Activated CD8-positive, alpha-beta memory T cell treated with anti-CD3 and anti-CD28 coated beads for 4 hours (primary cell): ENCODE measurements at places on chromosomes 12 and 14.

GRCh38 chr12:43292699-43293098, 259.3 kb downstream of the ADAMTS20 start:
- DNase-seq, result no peak

GRCh38 chr12:96711364-96711763, 195.7 kb upstream of the NEDD1 start:
- DNase-seq, result no peak

DNA sequence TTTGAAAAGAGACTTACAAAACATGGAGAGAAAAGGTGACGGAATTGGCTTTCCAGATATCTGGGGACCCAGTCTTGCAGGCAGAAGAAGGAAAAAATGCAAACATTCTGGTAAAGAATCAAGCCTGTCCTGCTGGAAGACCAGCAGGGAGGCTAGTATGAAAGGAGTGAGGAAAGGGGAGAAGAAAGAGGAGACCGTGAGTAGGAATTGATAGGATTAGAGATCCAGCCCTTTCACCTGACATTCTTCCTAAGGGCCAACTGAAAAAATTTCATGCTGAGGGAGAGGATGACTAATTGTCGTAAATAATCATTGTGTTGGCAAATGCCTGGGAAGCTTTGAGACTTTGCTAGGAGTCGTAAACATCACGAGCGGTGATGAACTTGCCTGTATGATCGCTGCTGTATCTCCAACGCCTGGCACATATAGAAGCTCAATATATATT, 12.1 kb downstream of the BHLHE41 start:
- no peak for DNase-seq

GRCh38 chr12:104180374-104180773, 35.2 kb upstream of the TXNRD1 start:
- no peak for DNase-seq

- no peak for DNase-seq
Measured at GRCh38 chr14:105398726-105399465, 558 bp downstream of the TEX22 start.

DNA sequence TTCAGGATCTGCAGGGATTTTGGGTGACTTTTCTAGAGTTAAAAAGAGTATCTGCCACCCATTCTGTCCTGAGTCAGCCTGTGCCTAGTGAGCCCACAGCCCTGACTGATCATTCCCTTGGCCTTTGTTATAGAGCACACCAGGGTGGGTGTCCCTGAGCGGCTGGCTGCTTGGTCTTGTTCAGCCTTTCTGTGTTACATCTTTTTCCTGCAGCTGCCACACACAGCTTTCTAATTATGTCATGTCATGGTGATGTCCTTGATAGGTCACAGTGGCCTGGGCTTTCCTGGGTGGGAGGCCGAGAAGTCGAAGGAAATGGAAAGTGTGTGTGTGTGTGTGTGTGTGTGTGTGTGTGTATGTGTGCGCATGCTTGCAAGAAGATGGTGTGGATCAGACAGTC, 293.2 kb upstream of the CRY1 start:
- no peak for DNase-seq

GRCh38 chr14:48323665-48324064, 648.3 kb upstream of the MDGA2 start:
- DNase-seq, result no peak

GRCh38 chr14:27995691-27996090, 770.9 kb upstream of the FOXG1 start:
- no peak for DNase-seq

DNA sequence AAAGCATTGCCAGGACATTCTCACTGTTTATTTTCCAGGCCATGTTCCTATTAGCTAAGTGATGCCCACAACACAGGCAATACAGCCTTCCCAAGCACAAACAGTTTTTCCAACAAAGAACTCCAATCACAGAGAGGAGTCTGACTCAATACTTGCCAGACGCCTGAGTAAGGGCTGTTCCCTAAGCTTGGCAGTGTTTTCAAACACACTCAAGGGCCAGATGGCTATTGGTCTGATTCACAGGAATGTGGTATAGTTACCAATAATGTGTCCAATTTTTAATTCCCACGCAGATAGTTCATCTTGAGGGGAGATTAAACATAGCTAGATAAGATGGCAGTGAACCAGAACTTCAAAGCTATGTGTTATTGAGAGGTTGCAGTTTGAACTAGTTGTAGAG, 381.0 kb downstream of the SNAPC1 start:
- no peak for DNase-seq

DNA sequence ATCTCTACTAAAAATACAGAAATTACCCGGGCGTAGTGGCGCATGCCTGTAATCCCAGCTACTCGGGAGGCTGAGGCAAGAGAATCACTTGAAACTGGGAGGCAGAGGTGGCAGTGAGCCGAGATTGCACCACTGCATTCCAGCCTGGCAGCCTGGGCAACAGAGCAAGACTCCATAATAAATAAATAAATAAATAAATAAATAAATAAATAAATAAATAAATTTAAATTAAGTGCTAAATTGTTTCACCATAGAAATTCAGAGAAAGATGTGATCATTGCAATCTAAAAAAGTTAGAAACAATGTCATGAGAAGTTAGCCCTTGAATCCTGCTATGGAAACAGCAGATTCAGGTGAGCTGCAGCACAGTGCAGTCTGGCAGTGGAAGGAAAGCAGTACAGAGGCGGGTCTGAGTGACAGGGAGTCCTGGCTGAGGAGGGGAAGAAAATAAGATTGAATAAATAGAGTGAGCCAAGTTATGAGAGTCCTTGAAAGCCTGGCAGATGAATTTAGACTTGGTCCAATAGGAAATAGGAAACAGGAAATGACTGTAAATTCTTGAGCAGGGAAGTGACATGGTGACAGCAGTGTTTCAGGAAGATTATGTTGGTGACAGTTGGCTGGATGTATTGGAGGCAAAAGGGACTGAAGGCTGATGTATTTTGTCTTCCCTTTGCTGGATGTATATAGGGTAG, 241.5 kb downstream of the GXYLT1 start:
- no peak for DNase-seq

- DNase-seq, result no peak
Measured at GRCh38 chr14:99338313-99338712, 66.3 kb upstream of the BCL11B start.

GRCh38 chr14:85437148-85437547, 92.8 kb upstream of the FLRT2 start:
- DNase-seq, result no peak

DNA sequence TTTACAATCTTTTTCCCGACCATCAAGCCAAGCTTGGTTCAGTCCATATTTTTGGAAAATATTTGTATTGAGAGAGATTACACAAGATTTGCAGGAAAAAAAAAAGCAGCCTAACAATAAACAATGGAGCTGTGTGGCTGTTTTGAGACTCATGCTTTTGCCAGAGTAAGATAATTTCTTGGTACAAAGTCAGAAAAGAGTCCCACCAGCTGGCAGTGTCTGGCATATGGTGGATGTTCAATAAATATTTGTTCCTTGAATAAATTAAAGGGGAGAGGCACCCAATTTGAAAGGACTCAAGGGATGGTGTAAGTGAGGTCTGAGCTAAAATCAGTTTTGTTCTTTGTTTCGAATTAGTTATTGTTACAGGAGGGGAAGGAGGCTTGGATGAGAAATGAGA, 78.1 kb upstream of the RPH3A start:
- no peak for DNase-seq

- no peak for DNase-seq
Measured at GRCh38 chr14:52020866-52021717, 31.7 kb downstream of the RTRAF start.

GRCh38 chr14:105069871-105070759, 4.9 kb upstream of the GPR132 start:
- no peak for DNase-seq

DNA sequence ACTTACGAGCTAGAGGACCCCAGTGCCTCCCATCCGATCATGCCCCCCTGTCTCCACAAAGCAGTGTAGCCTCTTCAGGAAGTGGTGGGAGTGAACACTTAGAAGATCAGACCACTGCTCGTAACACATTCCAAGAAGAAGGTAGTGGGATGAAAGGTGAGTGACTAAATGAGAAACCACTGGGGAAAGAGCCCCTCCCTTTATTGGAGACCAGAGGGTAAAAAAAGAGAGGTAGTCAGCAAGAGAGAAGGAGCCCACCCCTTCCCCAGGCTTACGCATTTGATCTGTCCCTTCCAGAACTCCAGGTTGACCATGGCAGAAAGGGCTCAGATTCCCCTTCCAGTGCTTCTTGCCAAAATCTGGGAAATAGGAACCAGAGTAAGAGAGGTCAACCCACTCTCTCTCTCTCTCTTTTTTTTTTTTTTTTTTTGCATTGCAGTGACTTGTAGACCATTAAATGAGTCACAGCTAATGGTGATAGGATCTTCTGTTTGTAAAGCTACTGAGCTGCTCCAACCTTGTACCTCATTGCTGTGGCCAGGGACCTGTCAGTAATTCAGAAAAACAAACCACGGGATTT, 165.4 kb downstream of the GCH1 start:
- no peak for DNase-seq

DNA sequence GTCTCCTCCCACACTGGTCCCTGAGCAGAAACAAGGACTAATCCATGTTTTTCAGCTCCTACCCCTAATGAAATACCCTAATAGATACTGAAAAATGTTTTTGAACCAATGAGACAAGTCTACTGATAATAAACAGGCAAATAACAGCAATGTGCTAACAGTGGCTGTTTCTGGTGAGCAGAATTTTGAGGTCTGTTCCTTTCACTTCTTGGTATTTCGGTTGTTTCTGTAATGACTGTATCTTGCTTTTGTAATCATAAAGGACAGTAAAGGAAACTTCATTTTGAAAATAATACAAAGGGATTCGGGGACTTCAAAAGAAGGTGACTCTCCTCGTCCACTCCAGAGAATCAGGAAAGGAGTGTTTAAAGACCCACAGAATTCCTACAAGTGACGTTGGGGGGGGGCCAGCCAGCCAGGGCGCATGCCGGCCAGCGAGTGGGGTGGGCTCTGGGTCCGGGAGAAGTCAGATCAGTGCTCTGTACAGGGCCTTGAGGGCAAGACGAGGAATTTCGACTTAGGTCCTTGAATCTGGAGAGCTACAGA, 1.1 kb upstream of the CD9 start:
- no peak for DNase-seq

- DNase-seq, result no peak
Measured at GRCh38 chr12:43882578-43883178, 46.8 kb downstream of the TMEM117 start.

GRCh38 chr14:100105357-100106169, 40.3 kb downstream of the EVL start:
- no peak for DNase-seq

GRCh38 chr14:56422703-56423213, 156.8 kb upstream of the TMEM260 start:
- no peak for DNase-seq

GRCh38 chr12:132246997-132247717, 82.2 kb downstream of the GALNT9 start:
- DNase-seq, result no peak

- DNase-seq, result no peak
Measured at GRCh38 chr14:88815980-88816379, 8.5 kb upstream of the TTC8 start.

GRCh38 chr14:103547455-103547940, 15.0 kb downstream of the BAG5 start:
- DNase-seq, result no peak

DNA sequence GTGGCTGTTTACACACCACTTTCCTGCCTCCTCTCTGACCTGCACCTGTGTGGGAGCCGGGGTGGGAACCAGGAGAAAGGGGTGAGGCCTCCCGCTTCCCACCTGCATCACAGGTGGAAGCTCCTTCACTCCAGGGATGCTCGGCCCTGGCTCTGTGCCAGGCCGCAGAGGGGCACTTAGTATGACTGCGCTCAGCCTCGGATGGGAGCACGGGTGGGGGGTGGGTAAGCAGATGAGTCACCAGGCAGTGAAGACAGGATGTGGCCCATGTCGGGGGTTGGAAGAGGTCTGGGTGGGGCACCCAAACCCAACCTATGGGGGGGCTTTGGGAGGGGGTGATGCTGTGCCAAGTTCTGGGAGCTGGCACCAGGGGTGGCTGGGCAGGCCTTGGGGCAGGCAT, 7.4 kb upstream of the CYP46A1 start:
- DNase-seq, result no peak

DNA sequence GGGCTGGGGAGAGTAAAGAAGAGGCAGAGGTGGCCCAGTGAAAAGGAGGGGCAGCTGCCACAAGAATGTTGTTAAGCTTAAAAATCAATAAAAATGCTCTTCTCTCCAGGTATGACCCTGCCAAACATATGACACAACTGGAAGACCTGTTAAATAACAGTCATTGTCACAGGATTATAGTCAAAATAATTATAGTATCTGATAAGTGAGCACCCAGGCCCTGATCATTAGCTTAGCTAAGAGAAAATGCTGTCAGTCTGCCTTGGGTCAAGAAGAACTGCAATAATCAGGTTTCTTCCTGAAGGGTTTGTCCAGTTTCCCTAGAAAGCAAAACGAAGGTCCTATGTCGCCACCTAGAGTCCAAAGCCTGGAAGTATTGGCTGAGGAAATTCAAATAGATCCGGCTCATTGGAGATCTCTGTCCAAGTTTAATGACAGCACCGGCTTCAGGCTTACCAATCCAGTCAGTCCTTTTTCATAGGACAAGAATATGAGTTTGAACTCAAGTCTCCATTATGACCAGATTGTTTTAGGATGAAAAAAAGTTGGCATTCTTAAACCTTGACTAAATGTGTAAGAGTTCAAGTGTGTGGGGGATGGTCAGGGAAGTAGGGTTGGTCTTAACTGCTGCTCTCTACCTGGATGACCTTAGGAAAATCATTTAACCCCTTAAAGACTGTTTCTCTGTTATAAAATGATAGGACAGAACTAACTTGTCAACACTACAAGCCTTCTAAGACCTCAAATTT, 22.5 kb upstream of the NKX2-8 start:
- no peak for DNase-seq

DNA sequence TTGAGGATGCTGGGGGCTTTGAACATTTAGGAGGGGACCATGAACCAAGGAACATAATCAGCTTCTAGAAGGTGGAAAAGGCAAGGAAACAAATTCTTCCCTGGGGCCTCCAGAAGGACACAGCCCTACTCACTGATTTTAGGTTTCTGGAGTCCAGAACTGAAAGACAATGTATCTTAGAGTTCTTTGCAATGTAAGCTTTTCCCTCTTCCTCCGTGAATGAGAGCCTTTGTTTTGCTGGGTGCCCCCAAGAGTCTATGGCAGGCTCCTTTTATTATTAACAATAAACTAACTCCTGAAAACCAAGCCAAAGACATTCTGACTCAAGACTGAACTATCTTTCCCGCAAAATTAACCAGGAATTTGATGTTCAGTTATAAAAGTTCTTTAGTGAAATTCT, 204.1 kb downstream of the STXBP6 start:
- DNase-seq, result no peak
